ENCODE measurements at places on chromosomes 6 and 20. TPM values are rescaled to one million over a fixed set of nuclear protein-coding genes. Genes with fewer than 3 reads are reported as not detected.
A peak's percentile ranks its signal among the peaks of the same experiment; 100 is the strongest.

The BMP5 gene
- polyA plus RNA-seq = not detected

The TSBP1 gene
- polyA plus RNA-seq = not detected

The ID4 gene
- polyA plus RNA-seq = 8.3 TPM

The KHDRBS2 gene
- polyA plus RNA-seq = 1.0 TPM

The DXO gene
- polyA plus RNA-seq = 28.1 TPM

The PRR18 gene
- polyA plus RNA-seq = 0.03 TPM

The HLA-DRB5 gene
- polyA plus RNA-seq = 18.6 TPM

The EDN3 gene
- polyA plus RNA-seq = 6.4 TPM

The PRDM13 gene
- not detected for polyA plus RNA-seq

The SRXN1 gene
- 11.2 TPM for polyA plus RNA-seq

The TRAM2 gene
- polyA plus RNA-seq = 2.2 TPM

The CLPSL2 gene
- not detected for polyA plus RNA-seq

The OR12D3 gene
- polyA plus RNA-seq = not detected

The GTSF1L gene
- 3.0 TPM for polyA plus RNA-seq

GRCh38 chr20:57007171-57007540 lies 259.3 kb downstream of the BMP7 start:
- H3K36me3 ChIP-seq = no peaks in the 10 kb centered on the region
- peaks cover 8% of the 10 kb centered on the region for H3K27me3 ChIP-seq
- no peak overlapping the region for H3K4me3 ChIP-seq
- H3K27ac ChIP-seq = no peak overlapping the region
- no peak for DNase-seq

DNA sequence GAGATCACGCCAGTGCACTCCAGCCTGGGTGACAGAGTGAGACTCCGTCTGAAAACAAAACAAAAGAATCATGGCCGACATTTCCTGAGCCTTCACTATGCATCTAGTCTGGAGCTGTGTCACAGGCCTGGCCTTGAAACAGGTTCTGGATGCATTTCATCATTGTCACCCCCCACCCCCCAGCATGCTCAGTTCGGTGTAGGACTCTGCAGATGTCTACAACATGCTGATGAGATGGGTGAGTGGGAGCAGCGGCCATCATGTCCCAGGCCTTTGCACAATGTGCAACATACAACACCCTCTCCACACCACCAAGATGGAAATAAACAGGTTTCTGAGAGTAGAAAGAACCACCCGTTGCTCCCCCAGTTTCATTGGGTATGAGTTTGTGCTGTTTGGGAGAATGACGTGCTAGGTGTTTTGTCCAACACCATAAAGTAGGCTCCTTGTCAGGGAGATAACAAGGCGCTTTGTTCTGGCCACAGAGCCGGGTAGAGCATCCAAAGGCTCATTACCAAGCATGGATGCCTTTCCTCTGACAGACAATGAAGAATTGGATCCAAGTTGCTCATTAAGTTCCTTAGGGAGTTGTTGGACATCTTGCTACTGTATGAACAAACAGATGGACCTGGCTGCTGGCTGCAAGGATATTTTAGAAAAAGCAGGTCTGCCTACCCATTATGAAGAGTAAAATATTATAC lies 22.1 kb downstream of the SNHG17 start:
- H3K4me3 ChIP-seq = no peak overlapping the region
- no peaks in the 10 kb centered on the region for H3K27me3 ChIP-seq

DNA sequence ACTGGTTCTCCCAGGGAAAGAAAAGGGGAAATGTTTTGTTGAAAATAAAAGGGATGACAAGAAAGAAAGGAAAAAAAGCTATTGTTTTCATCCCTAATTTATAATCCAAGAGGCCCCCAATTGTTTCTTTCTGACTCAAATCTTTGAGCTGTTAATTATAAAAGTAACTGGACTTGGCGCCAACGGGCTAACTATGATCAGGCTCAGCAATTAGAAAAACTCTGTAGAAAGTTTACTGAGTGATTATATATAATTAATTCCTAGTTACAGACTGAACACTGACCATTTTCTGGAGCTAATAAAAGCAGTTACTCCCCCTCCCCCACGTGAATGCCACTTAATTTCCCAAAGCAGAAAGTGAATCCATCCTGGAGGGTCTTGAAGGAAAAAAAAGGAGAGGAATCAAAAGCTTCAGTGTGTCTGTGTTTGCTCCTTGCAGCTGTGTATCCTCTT lies 3.2 kb downstream of the ZMYND8 start:
- H3K27me3 ChIP-seq = no peaks in the 10 kb centered on the region
- no peak for DNase-seq
- peak overlapping the region; percentile 33 for H3K4me3 ChIP-seq
- H3K4me1 ChIP-seq = peaks cover 99% of the 10 kb centered on the region
- H3K27ac ChIP-seq = peak overlapping the region; percentile 98
- H3K36me3 ChIP-seq = no peaks in the 10 kb centered on the region

- H3K4me1 ChIP-seq = no peaks in the 10 kb centered on the region
- no peak for DNase-seq
- H3K27ac ChIP-seq = peak overlapping the region; percentile 84
Measured at GRCh38 chr20:4090756-4091489, 75.6 kb upstream of the RNF24 start.

DNA sequence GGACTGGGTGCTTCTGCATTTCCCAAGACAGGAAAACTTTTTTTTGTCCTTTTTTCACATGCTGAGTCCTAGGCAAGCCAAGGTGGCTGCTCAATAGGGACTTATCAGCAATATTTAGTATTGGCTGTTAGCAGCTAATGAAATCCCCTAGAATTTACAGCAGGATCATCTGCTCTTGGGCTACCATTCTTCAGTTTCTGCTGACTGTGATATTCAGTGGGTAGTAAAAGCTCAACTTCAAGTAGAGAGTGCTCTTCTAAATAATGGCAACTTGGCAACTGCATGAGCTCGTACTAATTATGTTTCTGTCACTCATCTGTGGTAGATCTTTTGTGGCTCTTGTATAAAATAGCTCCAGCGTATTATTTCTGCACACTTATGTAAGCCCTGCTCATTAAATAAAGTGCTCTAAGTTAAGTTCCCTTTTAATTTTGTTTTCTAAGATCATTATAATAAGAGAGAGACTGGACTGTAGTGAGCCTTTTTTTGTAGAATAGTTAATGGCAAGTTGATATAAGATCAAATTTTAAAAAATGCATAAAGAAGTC lies 110.3 kb downstream of the SLC35F1 start:
- H3K27me3 ChIP-seq = no peaks in the 10 kb centered on the region
- no peak overlapping the region for H3K4me3 ChIP-seq
- no peaks in the 10 kb centered on the region for H3K36me3 ChIP-seq
- no peak for DNase-seq

DNA sequence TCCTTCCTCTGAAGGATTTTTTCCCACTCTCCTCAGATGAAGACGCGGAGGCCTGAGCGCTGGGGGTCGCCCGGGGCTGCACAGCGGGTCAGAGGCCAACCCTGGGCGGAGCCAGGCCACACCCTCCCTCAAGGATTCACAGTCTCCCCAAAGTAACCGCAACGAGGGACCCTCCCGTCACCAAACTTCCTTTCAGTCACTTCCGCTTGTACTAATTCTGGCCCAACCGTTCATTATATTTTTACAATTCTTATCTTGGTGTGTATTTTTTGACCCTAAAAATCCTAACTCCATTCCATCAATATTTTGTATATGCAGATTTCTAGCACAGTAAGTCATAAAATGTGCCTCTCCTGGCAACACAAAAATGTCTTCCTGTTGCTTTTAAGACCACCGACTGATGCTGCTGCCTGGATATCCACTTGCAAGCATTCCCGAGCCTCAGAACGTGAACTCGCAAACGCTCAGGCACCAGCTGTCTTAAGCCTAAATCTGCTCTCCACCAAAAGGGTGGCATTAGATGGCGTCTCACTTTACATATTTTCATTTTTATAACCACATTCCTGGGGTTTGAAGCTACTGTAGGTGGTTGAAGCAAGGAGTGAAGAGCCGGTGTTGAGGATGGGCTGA lies 128.0 kb downstream of the DLL1 start:
- H3K4me3 ChIP-seq = no peak overlapping the region
- peaks cover 7% of the 10 kb centered on the region for H3K4me1 ChIP-seq
- H3K27ac ChIP-seq = no peak overlapping the region
- peak; percentile 62 for DNase-seq

DNA sequence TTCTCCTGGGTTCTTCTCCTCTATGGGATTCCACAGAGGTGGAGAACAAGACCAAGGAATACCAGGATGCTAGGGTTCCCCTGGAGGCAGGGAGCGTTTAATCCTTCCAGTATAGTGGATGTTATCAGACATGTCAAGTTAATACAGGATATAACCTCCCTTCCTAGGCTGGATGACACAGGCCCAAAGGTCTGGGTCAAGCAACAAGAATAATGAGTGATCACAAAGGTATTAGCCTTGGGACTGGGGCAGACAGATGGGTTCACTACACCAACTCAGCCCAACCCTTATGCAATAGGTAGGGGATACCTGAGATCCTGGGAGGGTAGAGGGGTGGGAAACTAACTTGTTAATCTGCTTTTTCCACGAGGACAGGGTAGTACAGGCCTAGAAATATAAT lies 690.3 kb downstream of the HTR1B start:
- no peaks in the 10 kb centered on the region for H3K27me3 ChIP-seq
- no peaks in the 10 kb centered on the region for H3K4me1 ChIP-seq

GRCh38 chr20:49641683-49642656 lies 71.7 kb downstream of the B4GALT5 start:
- no peaks in the 10 kb centered on the region for H3K4me1 ChIP-seq
- H3K27me3 ChIP-seq = no peaks in the 10 kb centered on the region
- DNase-seq = no peak
- H3K36me3 ChIP-seq = peaks cover 100% of the 10 kb centered on the region
- H3K27ac ChIP-seq = peak overlapping the region; percentile 7

DNA sequence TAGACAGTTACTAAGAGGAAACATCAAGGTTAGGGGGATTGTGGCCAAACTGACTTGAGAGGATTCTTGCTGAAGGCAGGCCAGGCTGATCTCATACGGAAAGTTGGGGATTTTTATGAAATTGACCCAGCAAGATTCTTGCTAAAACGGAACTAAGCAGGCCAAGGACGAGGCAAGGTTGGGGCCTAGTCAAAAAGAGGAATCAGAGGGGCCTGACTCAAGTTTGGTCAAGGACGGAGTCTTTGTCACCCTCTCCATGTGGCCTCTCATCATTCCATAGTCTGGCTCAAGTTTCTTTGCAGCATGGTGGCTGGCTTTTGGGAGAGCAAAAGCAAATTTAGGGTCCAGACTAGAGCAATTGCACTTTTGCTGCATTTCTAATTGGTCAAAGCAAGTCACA lies 7.9 kb upstream of the HECA start:
- H3K4me3 ChIP-seq = no peak overlapping the region
- peaks cover 31% of the 10 kb centered on the region for H3K4me1 ChIP-seq
- DNase-seq = no peak
- no peaks in the 10 kb centered on the region for H3K36me3 ChIP-seq
- H3K27me3 ChIP-seq = no peaks in the 10 kb centered on the region
- peak overlapping the region; percentile 85 for H3K27ac ChIP-seq

- no peak for DNase-seq
- H3K4me1 ChIP-seq = peaks cover 18% of the 10 kb centered on the region
- no peaks in the 10 kb centered on the region for H3K27me3 ChIP-seq
- no peak overlapping the region for H3K27ac ChIP-seq
Measured at GRCh38 chr6:16504609-16505008, 256.7 kb downstream of the ATXN1 start.

GRCh38 chr20:19501476-19502115 lies 256.5 kb upstream of the RIN2 start:
- no peak for DNase-seq
- no peaks in the 10 kb centered on the region for H3K4me1 ChIP-seq
- no peaks in the 10 kb centered on the region for H3K27me3 ChIP-seq
- H3K27ac ChIP-seq = no peak overlapping the region
- no peak overlapping the region for H3K4me3 ChIP-seq

GRCh38 chr6:87667032-87667431 lies 35.0 kb downstream of the AKIRIN2 start:
- H3K27ac ChIP-seq = no peak overlapping the region
- H3K4me3 ChIP-seq = no peak overlapping the region
- no peaks in the 10 kb centered on the region for H3K27me3 ChIP-seq
- peaks cover 12% of the 10 kb centered on the region for H3K4me1 ChIP-seq
- peaks cover 24% of the 10 kb centered on the region for H3K36me3 ChIP-seq

DNA sequence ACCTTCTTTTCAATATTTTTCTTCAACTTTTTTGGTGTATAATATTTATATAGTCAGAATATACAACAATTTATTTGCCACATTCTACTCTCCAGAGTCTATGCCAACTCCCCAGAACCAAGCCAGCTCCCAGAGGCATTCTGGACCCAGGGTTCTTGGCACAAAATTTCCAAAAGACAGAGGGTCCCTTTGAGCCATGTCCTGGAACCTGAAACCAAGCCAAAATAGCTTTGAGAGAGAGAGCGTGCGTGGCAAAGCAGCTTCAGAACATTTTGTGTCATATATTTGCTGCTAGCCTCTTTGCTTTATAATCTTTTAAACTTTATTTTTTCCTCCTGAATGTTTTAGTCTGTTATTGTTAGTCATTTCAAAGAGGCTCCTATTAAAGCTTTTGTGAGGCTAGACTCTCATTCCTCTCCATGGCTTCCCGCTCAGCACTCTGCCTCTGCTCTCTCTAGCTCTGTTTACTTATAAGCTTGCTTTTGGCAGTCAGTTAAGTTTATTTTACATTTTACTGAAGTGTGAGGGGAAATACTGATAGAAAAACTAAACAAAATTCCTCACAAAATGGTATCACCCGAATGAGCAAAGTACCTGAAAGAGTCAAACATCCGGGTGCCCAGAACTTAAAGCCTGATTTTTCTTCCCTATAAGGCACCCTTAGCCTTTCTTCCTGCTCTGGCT lies 605.1 kb upstream of the ID4 start:
- H3K27me3 ChIP-seq = no peaks in the 10 kb centered on the region
- no peak overlapping the region for H3K27ac ChIP-seq
- H3K36me3 ChIP-seq = no peaks in the 10 kb centered on the region
- H3K4me1 ChIP-seq = no peaks in the 10 kb centered on the region
- no peak for DNase-seq

GRCh38 chr20:9359561-9360308 lies 154.7 kb upstream of the LAMP5 start:
- H3K36me3 ChIP-seq = no peaks in the 10 kb centered on the region
- H3K4me1 ChIP-seq = peaks cover 9% of the 10 kb centered on the region
- no peaks in the 10 kb centered on the region for H3K27me3 ChIP-seq
- DNase-seq = no peak
- H3K27ac ChIP-seq = no peak overlapping the region

All from spleen (tissue), 13 donors.